Activated naive CD4-positive, alpha-beta T cell (primary cell): ENCODE measurements at places on chromosomes 2 and 18.

DNA sequence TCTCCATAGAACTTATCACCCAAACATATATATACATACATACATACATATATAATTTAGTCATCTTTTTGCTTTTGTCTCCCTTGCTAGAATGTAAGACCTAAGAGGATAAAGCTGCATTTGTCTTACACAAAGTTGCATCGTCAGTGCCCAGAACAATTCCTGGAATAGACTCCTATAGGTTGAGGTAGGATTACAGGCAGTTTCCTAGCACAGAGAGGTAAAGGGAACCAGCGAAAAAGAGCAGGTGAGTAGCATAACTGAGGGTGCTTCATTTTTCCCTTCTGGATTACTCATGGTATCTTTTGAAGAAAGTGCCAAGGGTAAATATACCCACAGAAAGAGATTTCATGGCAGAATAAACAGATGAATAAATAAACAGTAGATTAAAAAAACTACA, 68.1 kb upstream of the AMMECR1L start:
- DNase-seq, result no peak

- no peak for DNase-seq
These were observed 245.0 kb upstream of the FN1 start for GRCh38 chr2:215680605-215681598.

DNA sequence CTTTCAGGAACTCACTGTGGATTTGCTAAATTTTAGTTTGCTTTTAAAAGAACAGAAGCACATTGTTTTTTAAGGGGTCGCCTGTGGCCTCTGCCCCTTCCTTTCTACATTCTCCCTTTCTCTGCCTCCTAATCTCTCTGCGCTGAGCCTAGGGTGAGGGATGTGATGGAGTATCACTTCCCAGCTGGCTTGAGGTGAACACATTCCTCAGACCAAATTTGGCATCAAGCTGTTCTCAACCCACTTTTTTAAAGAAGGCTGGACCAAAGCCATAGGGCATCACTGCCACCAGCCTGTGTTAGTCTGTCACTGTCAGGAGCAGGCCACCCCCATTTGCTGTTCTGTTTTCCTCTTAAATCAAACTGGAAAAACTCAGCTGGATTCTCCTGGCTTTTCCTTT, 27.4 kb downstream of the EIF4E2 start:
- no peak for DNase-seq

DNA sequence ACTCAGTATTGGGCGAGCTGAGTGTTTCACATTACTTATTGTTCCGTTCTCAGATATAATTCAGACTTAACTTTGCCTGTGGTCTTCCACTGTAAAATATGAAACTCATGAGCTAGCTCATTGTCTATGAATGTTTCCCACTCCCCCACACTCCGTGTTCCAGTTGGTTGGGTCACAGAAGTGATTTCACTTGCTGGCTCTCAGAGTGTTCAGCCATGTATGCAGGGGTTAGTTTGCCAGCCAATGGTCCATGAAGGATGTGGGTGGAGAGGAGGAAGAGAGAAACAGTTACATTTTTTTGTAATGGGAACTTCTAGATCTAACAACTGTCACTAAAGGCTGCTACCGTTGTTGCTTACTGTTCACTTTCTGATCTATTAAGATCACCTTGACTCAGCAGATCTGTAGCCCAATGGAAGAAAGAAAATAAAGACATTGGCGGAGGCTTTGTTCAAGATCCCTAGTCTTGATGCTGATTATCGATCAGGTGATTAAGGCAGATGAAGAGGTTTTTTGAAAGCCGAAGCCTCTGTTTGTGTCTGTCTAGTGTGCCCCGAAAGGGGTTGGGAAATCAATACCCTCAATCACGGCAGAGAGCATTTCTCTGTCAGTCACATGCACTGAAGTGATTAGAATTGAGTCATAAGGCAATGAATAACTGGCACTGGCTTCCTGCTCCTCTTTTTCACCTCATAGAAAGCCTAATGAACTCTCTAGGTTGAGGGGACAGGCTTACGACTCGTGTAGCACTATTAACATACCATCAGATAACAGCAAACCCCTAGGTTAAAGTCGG, 279.7 kb upstream of the FIGN start:
- DNase-seq, result no peak

- no peak for DNase-seq
These were observed 46.7 kb upstream of the LCLAT1 start for GRCh38 chr2:30400151-30400954.
